KBM-7 (cell line): ENCODE measurements at places on chromosomes 16 and 17.

- no peak for DNase-seq
Observed at GRCh38 chr17:73474370-73474988, 162.7 kb upstream of the CDC42EP4 start.

DNA sequence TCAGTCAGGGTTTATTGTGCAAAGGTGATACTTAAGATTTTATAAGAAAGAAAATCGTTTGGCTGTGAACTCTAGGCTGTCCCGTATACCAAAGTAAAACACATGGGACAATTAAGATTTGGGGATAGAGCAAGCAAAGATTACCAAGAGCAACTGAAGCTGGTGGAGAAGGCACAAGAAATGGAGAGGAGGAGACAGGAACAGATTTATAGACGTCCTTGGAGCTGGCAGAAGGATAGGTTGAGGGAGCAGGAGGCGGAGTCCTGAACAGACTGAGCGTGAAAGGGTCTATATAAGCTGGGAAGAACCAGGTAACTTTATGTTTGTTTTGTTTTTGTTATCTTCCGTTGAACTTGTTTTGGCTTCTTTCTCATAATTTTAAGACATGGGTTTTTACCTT, 3.8 kb downstream of the TNRC6C start:
- no peak for DNase-seq

DNA sequence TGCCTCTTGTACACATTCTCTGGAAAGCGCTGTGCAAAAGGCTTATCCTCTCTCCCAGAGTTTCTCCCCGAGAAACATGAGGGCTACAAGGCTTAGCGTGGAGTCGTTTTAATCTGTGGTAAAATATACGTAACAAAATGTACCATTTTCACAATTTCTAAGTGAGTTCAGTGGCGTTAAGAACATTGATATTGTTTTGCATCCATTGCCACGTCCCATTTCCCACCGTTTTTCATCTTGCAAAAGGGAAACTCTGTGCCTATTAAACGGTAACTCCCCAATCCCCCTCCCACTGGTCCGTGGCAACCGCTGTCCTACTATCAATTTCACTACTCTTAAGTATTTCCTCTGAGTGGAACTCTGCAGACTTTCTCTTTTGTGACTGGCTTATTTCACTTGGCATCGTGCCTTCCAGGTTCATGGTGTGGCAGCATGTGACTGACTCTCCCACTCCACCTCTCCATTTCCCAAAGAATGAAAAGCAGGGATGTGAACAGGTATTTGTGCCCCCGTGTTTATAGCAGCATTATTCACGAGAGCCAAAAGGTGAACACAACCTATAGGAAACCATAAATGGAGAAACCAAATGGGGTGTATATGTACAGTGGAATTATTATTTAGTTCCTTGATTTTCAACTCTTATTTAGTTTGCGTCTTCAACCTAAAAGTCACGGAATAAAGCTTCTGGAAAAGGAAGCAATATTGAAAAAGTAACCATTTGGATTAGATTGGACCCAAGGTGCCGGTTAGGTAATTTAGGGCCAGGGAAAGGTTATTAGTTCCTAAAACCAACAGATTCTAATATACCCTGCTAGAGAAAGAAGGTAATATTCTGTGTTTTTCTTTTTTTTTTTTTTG, 1.1 kb upstream of the USP32 start:
- peak; percentile 87 for DNase-seq

- no peak for DNase-seq
Observed at GRCh38 chr17:57931488-57932137, 23.6 kb downstream of the CUEDC1 start.

- DNase-seq, result no peak
Observed at GRCh38 chr16:24208710-24209109, 47.4 kb upstream of the CACNG3 start.

GRCh38 chr17:82013341-82013740, 9.3 kb downstream of the CENPX start:
- no peak for DNase-seq
